ENCODE measurements at places on chromosomes 7 and 10.

GRCh38 chr10:33084453-33084852, 126.4 kb upstream of the ITGB1 start:
- no peak for DNase-seq

GRCh38 chr7:16421333-16422102, at the start of gene CRPPA:
Gene CRPPA, minus strand, starts transcription at chr7:16421538. Its CDS starts 216 bp downstream, at chr7:16421322.
- DNase-seq: no peak

GRCh38 chr10:49131507-49132361, 2.1 kb downstream of the FAM170B start:
- no peak for DNase-seq

DNA sequence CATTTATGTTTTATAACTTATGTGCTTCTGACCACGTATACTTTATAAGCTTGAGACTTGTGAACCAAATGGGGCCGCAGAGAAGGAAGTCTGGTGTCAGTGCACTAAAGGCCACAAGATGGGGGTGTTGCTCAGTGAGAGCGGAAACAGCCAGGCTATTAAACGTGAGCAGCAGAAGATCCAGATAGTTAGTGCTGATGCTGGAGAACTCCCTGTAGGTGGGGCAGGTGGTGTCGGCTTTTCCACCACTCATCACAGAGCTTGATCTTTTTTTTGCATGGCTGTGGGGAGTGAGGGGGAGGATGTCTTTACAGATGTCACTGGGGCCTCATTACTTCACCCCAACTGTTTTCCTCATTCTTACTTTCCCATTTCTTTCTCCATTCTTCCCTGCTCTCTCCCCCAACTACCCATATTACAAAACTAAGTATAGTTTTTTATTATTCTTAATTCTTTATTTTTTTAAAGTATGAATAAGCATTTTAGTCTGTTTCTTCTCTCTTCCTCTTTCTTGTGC, 34.7 kb downstream of the ACADSB start:
- DNase-seq: peak; percentile 35

- DNase-seq: no peak
Measured at GRCh38 chr10:114631666-114632417, 26.2 kb downstream of the ABLIM1 start.

GRCh38 chr10:69056129-69056528, 31.8 kb upstream of the SRGN start:
- no peak for DNase-seq

GRCh38 chr7:129438839-129439651, 4.8 kb downstream of the STRIP2 start:
- DNase-seq: peak; percentile 26

GRCh38 chr10:114779803-114780576, 41.6 kb upstream of the FHIP2A start:
- DNase-seq: no peak

GRCh38 chr7:84923348-84923747, 263.5 kb downstream of the SEMA3D start:
- DNase-seq: no peak

DNA sequence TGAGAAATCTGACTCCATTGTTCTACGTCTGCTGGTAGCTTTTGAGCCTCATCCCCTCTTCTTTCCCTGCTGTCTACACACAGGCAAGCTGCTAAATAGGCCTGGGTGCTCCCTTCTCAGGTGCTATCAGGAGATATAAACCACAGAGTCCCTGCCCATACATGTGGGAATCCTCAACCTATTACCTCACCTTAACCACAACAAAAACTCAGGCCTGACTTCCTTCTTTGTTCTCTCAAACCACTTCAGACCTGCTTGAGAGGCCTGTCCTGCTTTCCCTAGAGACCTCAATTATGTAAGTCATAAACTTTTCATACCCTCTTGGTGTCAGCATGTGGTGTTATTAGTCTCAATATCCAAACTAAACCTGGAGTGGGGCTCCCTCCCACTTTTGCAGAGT, 75.0 kb upstream of the MAGI2 start:
- no peak for DNase-seq

GRCh38 chr10:79449181-79450146, 4.0 kb upstream of the ZCCHC24 start:
- no peak for DNase-seq

GRCh38 chr10:69831231-69831855, 29.6 kb downstream of the COL13A1 start:
- DNase-seq: no peak

- no peak for DNase-seq
Measured at GRCh38 chr10:121526801-121527221, 71.4 kb downstream of the FGFR2 start.

GRCh38 chr7:20514364-20514763, 101.1 kb upstream of the ABCB5 start:
- no peak for DNase-seq

DNA sequence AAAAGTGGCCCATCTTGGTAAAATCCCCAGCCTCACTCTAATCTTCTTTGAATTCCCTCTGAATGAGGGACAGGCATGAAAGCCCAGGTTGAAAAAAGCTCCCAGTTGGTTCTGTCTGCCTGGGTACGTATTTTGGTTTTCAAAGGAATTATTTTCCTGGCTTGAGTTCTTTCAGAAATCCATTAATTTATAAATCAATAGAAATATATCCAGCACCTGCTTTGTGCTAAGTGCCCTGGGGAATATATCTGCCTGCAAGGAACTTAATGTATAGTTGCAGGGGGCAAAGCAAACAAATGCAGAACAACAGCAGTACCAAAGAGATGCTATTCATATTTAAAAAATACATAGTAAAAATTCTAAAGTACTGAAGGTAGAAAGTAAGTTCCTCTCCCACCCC, 362.7 kb downstream of the REEP3 start:
- DNase-seq: no peak

DNA sequence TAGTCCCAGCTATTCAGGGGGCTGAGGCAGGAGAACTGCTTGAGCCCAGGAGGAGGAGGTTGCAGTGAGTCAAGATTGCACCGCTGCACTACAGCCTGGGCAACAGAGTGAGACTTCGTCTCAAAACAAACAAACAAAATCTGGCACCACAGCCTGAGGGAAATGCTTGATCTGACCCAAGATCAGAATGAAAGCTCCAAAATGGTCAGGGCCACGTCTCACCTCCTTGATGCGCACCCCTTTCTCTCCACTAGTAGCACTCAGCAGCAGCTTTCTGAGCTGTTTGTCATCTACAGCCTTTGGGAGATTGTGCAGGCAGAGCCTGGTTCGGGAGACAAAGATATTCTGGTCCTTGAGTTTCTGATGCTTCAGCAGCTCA, 22.7 kb downstream of the RBM28 start:
- DNase-seq: no peak

DNA sequence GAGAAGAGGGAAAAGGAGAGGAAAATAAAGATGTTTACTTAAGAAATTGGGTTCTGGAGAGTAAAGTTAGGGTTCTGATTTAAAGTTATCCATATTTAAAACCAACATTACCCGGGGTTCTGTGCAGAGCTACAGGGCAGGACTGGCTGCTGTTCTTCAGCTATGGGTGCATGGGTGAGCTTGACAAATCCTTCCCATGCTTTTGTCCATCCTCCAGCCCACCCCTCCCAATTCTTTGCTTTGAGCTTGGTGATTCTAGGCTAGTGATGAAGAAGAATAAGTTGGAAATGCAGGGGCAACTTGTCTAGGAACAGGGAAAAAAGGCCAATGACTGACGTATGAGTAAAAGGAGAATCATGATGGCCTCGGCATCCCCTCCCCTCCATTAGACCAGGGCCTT, 636.0 kb downstream of the LRMDA start:
- no peak for DNase-seq

GRCh38 chr10:102670871-102671434, 26.7 kb downstream of the TRIM8 start:
- DNase-seq: no peak

GRCh38 chr7:910441-910861, 34.1 kb downstream of the GET4 start:
- no peak for DNase-seq

DNA sequence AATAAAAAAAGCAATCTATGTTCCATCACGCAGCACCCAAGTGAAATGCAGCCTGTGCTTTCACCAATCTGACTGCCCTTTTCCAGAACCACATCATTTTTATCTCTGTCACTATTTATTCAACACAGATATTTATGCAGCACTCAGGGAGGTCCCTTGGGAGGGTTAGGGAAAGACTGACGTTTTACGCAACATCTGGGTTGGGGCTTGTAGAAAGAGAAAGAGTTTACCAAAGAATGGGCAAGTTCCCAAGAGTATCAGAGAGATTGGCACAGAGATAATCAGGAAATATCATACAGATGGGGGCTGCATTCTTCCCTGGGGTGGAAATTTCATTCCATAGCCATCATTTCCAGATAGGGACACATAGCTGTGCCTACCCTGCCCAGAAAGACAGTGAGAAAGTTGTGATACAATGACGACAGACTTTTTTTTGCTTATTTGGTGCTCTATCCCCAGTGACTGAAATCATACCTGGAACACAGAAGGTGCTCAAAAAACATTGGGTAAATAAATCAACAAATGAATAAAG, 474.2 kb downstream of the CALN1 start:
- DNase-seq: no peak

DNA sequence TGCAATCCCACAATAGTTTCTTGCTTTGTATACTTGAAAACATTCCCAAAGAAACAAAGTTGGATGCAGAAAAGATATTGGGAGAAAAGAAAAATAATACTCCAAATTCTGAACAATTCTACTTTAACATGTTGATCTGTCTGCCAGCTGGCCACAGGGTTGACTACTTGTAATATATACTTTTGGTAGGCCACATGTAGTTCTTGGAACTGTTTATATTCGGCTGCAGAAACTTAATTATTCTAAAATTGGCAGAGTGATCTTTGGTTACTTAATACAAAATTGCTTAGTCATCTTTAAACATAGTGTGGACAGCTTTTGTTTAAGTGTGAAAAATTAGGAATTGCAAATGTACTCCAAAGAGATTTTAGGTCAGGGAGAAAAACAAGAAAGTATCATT, 76.0 kb downstream of the CALD1 start:
- no peak for DNase-seq

GRCh38 chr10:102352066-102352715, 43.3 kb upstream of the NFKB2 start:
- peak; percentile 54 for DNase-seq

GRCh38 chr10:77925410-77925794, 1.2 kb downstream of the DLG5 start:
- peak; percentile 46 for DNase-seq

- DNase-seq: no peak
Measured at GRCh38 chr10:52952391-52953055, 179.9 kb upstream of the MBL2 start.

DNA sequence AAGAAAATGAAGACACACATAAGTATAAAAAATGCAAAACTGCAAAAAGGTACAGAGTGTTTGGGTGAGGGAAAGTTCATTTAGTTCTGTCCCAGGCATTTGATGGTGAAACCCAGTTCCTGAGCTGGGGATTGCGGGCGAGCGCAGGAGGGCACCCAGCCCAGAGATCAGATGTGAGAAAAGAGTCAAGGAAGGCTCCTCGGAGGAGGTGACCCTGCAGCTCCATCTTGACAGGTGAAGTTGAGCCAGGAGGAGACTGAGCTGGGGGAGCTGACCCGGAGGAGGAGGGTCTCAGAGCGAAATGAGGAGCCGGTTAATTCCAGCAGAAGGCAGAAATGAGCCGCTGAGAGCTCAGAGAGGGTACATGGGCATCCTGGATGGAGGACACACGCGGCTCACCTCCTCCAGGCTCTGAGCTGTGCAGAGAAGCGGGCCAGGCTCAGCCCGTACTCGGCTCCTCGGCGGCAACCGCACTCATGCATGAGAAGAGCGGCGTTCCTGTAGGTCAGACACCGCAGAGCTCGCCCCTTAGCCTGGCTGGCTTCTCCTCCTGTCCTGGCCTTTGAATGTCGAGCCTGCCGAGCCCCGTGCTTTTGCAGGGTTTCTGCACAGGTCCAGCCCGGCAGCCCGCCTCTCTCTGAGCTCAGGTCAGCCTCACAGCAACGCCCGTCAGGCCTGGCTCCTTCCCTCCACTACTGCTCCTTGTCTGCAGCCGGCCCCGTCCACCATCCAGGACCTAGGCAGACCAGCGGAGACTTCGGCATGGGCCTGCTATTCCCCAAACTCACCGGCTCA, 9.5 kb upstream of the RAMP3 start:
- no peak for DNase-seq

- no peak for DNase-seq
Measured at GRCh38 chr10:77989081-77989724, 40.1 kb downstream of the POLR3A start.

GRCh38 chr10:64071218-64071617, 550.0 kb downstream of the REEP3 start:
- no peak for DNase-seq

GRCh38 chr7:94297397-94297838, 97.3 kb upstream of the COL1A2 start:
- DNase-seq: no peak

DNA sequence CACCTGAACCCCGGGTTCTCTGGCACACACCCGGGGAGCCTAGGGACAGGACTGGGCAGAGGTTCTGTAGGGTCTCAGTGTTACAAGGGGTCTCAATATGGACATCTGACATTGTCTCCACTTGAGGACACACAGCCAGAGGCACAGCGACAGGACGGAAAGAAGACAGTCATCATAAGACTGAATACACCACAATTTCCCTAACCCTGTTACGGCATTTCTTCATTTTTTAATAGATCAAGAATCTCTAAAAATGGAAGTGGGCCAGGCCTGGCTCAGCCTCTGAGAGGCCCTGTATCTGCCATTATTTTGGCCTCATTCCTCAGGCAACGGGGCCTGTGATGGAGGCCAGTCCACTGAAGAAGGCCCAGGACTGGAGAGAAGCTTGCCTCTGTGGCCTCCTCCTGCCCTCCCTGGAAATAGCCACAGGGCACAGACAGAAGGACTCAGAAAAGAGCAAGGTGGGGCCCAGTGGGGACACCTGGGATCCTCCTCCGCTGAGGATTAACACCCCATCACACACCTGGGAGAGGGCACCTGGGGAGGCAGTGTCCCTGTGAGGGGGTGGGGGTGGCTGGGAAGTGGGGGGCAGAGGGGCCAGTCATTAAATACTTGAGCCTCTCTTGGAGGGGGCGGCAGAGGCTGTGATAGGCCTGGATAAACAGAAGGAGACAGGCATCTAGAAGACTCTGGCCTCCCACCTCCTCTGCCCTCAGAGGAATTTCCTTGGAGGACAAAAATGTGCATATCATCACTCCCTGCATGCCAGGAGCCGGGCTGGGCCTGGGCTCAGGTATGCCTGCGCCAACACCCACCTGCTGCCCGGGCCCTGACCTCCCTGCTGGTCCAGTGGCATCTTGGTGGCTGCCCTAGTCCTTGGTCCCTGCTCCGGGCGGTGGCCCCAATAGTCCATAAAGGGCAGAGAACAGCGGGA, 8.0 kb downstream of the SPOCK2 start:
- peak; percentile 6 for DNase-seq

DNA sequence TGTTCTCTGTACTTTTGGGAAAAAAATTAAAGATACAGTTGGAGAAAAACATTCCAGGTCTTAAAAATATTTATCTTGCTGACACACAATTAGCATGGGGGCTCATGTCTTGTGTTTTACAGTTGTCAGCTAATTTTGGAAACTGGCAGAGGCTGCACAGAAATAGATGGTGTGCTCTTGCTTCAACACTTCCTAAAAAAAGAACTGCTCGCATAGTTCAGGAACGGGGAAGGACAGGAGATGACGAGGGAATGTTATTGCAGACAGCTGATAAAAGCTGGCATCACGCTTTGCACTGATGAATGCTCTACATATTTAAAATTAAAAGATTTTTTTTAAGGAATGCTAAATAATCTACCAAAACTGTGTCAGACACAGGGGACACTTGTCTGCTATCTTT, 103.5 kb upstream of the CELF2 start:
- DNase-seq: no peak
